ENCODE measurements at places on chromosomes 5 and 9. TPM values are rescaled to one million over a fixed set of nuclear protein-coding genes. Genes with fewer than 3 reads are reported as not detected.
A peak's percentile ranks its signal among the peaks of the same experiment; 100 is the strongest.

Gene PCDHGB3
- polyA plus RNA-seq: not detected

Gene PRDM9
- not detected for polyA plus RNA-seq

Gene PDE6A
- polyA plus RNA-seq: 0.01 TPM

Gene FBXW2
- polyA plus RNA-seq: 24.0 TPM

Gene TSSK1B
- polyA plus RNA-seq: not detected

Gene GNA14
- polyA plus RNA-seq: not detected

DNA sequence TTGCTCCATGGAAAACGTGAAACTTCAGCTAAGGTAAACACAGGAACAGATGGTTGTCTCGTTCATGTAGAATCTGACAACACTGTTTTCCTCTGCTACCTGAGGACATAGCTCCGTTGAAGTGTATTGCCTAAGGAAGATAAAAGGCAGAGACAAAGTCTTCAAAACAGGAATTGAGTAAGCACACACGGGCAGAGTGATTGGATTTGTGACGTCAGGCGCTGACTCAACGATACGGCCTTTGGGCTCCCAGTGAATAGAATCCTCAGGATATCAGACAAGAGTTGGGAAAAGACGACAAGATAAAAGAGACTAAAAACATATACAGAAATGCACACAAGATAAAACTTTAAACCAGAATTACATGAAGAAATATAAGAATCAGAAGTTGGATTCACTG is 787.1 kb upstream of the CTNND2 start:
- DNase-seq: no peak

DNA sequence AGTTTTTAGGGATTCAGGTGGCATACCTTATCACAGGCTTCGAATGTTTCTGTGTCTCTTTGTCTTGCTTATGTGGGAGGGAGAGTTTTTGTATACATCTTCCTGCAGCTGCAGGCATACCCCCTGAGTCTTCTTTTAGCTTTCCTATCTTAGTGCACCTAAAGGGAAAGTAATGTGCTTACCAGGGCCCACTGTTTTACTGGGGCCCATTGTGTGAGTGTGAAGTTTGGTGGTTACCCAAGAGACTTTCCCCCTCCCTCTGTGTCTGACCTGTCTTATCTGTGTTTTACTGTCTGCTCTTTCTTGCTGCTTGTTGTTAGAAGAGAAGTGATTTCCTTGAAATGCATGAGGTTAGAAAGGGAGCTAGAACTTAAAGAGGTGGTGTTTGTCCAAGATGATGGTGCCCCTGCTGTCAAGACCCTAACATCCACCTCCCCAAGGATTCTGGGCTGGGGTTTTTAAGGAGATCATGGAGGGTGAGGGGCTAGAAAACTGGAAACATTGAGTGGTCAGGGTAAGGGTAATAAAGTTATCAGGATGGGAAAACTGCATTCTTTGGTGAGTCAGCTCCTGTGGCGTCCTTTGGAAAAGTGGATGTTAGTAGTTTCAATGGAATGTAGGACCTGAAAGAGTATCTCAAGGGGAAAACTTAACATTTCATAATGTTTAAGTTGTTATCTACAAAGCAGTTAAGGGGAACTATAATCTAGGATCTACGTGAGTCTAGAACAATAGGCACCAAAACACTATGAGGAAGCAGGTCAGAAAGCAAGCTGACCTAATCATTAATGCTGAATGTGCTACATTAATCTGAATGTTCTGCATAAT is 583.5 kb upstream of the TUSC1 start:
- DNase-seq: peak; percentile 79

GRCh38 chr5:139131465-139131864 is 66.7 kb downstream of the SIL1 start:
- no peak for DNase-seq

DNA sequence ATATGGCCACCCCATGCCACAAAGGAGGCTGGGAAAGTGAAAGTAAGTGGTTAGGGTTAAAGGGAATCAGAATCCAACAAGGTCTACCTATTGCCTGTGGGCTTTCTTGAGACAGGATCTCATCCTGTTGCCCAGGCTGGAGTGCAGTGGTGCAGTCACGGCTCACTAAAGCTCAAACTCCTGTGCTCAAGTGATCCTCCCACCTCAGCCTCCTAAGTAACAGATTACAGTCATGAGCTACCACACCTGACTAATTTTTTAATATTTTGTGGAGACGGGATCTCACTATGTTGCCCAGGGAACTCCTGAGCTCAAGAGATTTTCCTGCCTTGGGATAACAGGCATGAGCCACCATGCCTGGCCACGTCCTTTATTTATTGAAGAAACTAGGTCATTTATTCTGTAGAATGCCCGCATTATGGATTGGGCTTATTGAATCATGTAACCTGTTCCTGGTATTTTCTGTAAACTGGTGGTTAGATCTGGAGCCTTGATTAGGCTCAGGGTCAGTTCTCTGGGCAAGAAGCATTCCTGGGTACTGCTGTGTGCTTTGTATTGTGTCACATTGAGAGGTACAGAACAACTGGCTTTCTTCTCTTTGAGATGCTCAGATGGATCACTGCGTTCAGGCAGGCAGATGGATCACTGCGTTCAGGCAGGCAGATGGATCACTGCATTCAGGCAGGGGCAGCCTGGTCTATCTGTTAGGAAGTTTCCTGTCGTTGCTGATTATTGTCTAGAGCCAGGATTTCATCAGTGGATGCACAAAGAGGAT is 41.6 kb downstream of the ERGIC1 start:
- no peak for DNase-seq

- no peak for DNase-seq
Observed at GRCh38 chr9:4097515-4097914, 202.4 kb downstream of the GLIS3 start.

- no peak for DNase-seq
Observed at GRCh38 chr9:8555762-8556500, 756.4 kb upstream of the DMAC1 start.

DNA sequence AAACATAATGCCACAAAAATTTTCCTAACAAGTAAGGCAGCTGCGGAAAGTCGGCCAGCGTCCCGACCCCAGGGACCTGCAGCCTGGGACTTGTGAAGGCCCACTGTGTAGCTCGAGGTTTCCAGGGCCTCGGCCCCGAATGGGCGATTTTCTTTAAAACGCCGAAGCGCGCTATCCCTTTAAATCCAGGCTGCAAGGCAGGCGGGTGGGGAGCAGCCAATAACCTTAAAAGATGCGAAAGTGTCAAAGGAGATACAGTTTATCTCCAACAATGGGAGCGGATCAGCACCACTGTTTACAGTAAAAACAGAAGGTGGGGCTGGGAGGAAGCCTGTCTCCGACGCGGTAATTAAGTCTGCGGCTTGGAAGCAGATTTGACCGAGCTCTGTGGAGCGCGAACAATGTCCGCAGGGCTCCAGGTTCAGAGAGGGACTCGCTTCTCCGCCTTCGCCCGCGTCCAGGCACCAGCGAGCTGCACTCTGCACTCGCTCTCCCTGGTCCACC is 1.7 kb upstream of the ZSWIM6 start:
- DNase-seq: peak; percentile 70

- DNase-seq: no peak
Observed at GRCh38 chr9:121956808-121957207, 136.3 kb downstream of the TTLL11 start.

- DNase-seq: no peak
Observed at GRCh38 chr9:138009016-138009802, 131.6 kb downstream of the CACNA1B start.

GRCh38 chr5:24854350-24854749 is 209.6 kb upstream of the CDH10 start:
- peak; percentile 90 for DNase-seq

- no peak for DNase-seq
Observed at GRCh38 chr9:116939161-116939560, 252.1 kb downstream of the TRIM32 start.

DNA sequence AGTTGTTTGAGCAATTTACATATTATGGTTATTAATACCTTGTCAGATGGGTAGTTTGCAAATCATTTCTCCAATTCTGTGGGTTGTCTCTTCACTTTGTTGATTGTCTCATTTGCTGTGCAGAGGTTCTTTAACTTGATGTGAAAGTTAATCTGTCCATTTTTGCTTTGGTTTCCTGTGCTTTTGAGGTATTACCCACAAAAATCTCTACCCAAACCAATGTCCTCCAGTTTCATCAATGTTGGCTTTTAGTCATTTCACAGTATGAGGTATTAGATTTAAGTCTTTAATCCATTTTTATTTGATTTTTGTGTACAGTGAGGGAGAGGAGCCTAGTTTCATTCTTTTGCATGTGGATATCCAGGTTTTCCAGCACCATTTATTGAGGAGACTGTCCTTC is 82.4 kb downstream of the MRPS30 start:
- no peak for DNase-seq

DNA sequence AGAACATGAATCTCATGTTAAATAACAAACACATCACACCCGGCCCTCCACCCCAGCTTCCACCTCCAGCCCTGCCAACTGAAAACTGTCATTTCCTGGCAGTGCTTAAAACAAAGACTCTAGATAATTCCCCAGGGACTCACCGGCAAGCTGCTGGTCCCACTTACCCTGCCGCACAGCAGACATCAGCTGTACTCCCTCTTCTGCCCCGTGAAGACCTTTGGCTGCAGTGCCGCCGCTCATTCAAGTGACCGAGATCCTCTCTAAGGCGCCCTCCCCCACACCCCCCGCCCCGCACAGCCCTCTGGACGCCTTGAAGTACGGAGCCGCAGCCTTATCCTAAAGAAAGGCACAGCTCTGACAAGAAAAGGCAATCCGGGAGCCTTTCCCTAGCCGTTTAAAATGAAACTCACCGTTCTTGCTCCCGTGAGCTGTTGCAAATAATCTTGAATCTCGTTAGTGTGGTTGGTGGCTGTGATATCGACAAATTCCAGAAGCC is 434 bp downstream of the GLRX start:
- DNase-seq: no peak

GRCh38 chr5:95087816-95088317 is 197.0 kb downstream of the MCTP1 start:
- no peak for DNase-seq

GRCh38 chr9:84061613-84062193 is 81.1 kb downstream of the RMI1 start:
- no peak for DNase-seq

- no peak for DNase-seq
Observed at GRCh38 chr5:76638479-76638878, 15.3 kb upstream of the F2RL2 start.
